ENCODE measurements at places on chromosomes 7 and 10. TPM values are rescaled to one million over a fixed set of nuclear protein-coding genes. Genes with fewer than 3 reads are reported as not detected.

Gene DHTKD1
- 15.2 TPM for total RNA-seq

GRCh38 chr7:141483044-141483443, 68.2 kb upstream of the AGK start:
- DNase-seq = no peak

DNA sequence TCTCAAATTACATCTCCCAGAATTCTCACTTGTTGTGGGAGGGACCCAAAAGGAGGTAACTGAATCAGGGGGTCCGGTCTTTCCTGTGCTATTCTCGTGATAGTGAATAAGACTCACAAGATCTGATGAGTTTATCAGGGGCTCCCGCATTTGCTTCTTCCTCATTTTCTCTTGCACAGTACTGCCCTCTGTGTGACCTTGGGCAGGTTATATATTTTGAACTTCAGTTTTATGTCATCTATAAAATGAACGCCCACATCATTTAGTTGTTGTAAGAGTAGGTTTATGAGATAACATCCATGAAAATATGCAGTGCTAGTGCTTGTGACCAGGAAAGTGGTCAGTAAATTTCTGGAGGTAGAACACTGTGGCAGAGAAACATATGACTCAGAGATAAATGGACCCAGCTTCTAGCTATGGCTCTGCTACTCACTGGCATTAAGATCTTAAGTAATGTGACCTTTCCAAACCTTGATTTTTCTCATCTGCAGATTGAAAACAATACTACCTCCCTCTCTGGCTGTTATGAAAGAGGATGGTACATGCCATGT, 44.3 kb downstream of the SCRN1 start:
- DNase-seq = no peak

Gene LRRC17
- not detected for total RNA-seq

GRCh38 chr7:132318352-132319318, 257.6 kb downstream of the PLXNA4 start:
- peak; percentile 65 for DNase-seq

DNA sequence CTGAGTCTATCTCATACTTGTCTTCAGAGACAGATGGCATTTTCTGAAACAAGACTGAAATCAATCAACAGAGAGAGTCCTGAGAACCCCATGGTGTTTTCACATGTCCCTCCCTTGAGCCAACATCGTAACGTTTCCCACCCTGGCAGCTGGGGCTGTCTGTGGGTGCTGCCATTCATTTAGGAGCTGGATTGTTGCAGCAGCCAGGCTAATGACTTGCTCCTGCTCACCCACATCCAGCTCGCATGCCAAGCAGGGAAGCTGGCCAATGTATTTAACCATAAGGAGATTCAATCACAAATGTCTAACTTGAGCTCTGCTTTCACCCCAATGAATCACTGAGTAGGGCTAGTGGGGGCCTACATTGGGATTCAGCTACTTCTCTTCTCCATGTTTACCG, 146.1 kb downstream of the ADRA2A start:
- DNase-seq = no peak

DNA sequence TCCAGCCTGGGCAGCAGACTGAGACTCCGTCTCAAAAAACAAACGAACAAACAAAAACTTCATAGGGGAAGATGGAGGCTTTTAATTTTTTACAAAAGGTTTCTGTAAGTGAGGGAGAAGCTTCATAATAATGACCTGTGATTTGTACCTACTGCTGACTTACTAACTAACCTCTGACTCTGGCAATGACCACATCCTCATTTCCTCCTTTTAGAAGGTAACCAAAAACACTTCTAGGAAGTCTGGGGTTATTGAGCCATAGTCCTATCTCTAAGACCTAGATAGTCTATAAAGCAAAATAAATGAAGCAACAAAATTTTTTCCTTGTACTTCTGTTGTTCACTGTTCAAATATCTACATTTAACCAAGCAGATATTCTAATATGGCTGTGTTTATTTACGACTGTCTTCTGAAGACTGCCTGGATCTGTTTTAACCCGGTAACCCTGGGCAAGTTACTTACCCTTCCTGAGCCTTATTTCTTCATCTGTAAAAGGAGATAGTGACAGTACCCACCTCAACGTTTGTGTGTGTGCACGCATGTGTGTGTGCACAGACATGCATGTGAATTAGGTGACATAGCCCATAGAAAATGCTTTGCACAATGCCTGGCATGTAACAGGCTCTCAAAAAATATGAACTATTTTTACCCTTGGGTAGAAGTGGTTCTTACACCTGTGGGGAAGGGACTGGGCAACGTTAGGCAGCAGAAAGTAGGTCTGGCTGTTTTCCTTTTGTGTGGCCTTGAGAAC, 30.8 kb upstream of the SMNDC1 start:
- no peak for DNase-seq

Gene PDE1C
- 1.2 TPM for total RNA-seq

GRCh38 chr10:8174762-8175161, 120.3 kb downstream of the GATA3 start:
- DNase-seq = no peak

- DNase-seq = no peak
These were observed 5.6 kb downstream of the PARP12 start for GRCh38 chr7:140057143-140057535.

Gene POM121C
- 6.6 TPM for total RNA-seq

DNA sequence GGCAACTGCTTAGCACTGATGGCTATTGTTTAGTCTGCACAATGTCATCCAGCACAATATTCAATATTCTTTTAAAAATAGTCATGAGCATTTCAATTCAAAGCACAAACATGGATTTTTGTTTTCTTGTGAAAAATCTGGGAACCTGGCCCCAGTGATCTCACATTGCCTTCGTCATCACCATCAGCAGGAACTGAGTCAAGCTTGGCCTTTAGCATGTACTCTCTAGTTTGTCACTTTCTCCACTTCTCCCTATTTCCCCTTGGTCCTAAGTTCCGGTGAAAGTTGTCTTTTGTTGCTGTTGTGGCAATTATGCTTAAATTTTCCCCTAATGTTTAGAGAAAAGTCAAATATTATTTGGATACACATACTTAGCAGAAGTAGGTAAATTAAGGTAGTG, 252.9 kb upstream of the SORCS1 start:
- DNase-seq = no peak

- DNase-seq = no peak
These were observed 23.2 kb downstream of the NKX2-3 start for GRCh38 chr10:99555825-99556523.

DNA sequence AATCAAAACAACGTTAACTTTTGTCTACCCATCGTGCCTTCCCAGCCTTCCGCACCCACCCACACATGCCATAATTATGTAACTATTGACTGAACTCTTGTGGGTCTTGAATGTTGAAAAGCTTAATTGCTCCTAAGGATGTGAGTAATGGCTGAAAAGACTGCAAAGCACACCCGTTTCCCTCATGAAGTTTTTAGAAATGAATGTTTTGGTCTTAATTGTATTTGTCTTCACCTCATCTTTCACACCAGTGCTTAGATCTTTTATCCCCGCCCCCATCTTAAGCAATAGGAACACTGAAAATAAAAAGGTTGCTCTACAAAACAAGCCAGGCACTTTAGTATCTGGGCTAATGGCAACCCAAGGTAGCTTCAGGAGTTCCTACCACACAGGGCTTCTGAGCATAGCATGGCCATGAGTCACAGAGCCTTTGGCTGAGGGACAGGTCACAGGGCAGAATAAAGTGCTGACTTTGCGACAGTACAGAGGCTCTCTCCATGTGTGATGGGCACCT, 690.5 kb downstream of the PARD3 start:
- peak; percentile 41 for DNase-seq

- DNase-seq = no peak
These were observed 16.4 kb downstream of the ZNF488 start for GRCh38 chr10:47367646-47368045.

- DNase-seq = no peak
These were observed 1.5 kb downstream of the TRIL start for GRCh38 chr7:28956608-28957063.

Gene CRYGN
- total RNA-seq = not detected

Gene KIF11
- 0.40 TPM for total RNA-seq

- no peak for DNase-seq
These were observed 201.2 kb upstream of the CELF2 start for GRCh38 chr10:10816447-10816846.

DNA sequence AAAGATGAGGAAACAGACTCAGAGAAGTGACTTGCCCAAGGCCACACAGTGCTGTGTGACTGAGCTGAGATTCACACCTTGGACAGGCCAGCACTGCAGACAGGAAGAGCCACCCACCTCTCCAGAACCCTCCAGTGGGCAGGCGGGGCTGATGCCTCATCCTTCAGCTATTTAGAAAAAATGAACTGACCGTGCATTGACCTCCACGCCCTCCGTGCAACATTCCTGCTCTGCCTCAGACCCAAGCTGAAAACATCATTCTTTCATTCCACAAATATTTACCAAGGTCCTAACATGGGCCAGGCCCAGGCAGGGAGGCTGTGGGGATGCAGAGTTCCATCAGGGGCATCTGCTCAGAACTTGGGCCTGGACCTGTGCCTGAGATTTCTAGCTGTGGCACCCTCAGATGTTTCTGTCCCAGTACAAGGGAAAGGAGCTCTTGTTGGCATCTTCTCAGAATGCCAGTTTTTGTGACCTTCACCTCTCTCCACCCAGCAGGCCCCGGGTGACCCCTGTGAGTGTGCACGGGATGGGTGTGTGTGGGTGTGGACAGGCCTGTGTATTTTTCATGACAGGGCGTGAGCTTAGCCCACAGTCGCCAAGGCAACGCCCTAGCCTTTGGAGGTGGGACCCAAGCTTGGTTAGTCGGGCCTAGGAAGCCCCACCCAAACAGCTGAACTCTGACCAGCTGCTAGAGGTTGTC, 6.5 kb downstream of the VSIR start:
- peak; percentile 76 for DNase-seq

GRCh38 chr7:42687211-42688055, 224.4 kb downstream of the C7orf25 start:
- DNase-seq = no peak

GRCh38 chr7:122337011-122337410, 32.5 kb upstream of the FEZF1 start:
- no peak for DNase-seq

DNA sequence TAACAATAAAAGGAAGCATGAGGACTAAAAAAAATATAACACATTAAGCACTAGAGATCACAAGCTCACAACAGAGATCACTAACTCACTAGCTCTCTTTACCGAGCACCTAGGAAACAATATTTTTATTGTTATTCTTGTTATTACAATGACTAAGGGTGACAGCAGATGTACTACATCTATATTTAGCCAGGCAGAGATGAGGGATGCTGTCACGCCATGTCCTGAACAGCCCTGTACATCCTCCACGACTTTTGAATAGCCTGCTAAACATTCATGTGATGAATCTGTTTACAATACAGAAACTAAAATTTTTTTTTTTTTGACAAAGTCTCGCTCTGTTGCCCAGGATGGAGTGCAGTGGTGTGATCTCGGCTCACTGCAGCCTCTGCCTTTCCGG, 22.7 kb downstream of the FAM133B start:
- no peak for DNase-seq

Gene LYZL2
- total RNA-seq = not detected

Gene CUZD1
- total RNA-seq = not detected

DNA sequence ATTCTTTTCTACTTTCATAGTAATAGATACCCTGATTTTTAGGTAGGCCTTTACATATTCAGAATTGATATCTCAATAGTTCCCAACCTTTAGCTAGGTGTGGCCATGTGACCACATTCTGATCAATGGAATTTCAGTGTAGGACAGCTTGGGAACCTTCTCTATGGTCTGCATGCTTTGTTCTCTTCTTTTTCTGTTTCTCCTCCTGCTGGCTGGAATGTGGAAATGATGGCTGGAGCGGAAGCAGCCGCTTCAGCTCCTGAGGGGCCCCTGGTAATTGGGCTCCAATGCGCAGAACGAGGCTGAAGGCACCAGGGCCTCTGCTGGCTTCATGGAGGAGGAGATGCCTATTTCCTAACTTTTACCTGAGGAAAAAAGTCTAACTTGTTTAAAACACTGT, 152.6 kb downstream of the ZMYND11 start:
- no peak for DNase-seq

Gene ARMS2
- not detected for total RNA-seq

Gene CNPY1
- total RNA-seq = 0.25 TPM

DNA sequence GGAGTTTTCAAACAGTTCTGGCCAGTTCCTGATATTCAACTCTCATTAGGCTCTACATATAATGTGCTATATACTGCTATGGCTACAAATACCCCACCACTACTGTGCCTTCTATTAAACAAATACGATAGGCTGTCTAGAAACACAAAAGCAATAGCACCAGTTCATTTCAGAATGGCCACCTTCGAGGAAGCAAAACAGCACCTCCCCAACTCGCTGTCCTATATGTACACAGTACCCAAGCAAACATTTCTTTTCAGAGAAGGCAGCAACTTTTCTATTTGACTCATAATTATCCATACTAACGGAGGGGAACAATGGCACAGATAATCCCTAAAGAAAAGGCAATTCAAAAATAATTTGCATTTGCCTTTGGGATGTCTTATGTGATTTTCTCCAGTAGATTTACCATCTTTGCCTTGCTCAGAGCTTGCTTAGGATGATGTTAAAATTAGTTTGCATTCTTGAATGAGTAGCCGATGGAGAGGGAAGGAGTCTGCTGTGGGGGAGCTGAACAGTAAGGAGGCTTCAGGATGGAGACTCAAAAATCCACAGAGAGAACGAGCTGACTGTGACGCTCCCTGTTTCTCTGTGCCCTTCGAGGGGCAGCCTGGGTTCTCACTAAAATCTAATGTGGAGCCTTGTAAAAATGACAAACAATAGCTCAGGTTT, 218.7 kb downstream of the FANK1 start:
- no peak for DNase-seq

- DNase-seq = no peak
These were observed 23.5 kb downstream of the NRG3 start for GRCh38 chr10:81898518-81898917.

DNA sequence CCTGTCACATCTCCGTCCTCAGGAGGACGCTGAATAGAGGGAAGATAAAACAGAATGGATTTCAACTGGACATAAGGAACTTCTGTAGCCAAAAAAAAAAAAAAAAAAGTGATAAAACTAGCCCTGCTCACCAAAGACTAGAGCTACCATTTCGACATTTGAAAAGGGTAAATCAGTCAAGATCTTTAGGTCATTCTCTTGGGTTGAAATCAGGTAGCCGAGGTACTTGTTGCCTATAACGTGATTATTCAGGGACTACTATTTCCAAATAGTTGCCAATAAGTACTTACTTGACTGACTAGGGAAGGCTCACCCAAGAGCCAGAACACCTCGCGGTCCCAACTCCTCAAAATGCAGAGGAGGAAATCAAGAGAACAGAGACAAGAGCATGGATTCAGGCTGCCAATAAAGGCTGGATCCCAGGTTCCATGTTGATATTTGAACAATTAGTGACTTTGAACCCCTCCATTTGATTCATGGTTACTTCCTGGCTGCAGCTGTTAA, 2.0 kb downstream of the RHEB start:
- no peak for DNase-seq

- DNase-seq = no peak
These were observed 191.9 kb downstream of the CSTF2T start for GRCh38 chr10:51507476-51507875.

DNA sequence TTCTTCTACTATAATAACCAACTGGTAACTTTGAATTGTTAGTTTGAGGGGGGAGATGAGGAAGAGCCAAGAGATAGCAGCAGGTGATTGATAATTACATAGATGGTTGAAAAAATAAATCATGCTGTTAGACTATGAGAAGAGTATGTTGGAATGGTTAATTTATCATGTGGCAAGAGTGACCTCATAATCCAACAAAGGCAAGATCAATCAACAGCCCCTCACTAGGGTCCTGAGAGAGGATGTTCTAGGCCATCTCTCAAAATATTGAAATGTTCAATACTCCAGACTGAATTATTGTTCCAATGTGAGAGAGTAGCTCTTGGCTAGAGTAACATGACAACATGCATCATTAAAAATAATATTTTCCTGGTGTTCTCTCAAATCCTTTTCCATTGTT, 67.9 kb downstream of the ADD3 start:
- DNase-seq = no peak

Measured in gastrocnemius medialis (tissue), 4 donors.